T-helper 9 cell (primary cell): ENCODE measurements at places on chromosomes 16 and 17.

DNA sequence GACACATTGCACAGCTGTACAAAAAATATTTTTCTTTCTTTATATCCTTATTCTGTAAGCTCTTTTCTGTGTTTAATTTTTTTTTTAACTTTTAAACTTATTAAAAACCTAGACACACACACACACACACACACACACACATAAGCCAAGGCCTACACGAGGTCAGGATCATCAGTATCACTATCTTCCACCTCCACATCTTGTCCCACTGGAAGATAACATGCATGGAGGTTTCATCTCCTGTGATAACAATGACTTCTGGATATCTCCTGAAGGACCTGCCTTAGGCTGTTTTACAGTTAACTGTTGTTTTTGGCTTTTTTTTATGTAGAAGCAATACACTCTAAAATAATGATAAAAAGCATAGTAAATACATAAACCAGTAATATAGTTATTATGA, 71.2 kb downstream of the TNRC6C start:
- no peak for DNase-seq

DNA sequence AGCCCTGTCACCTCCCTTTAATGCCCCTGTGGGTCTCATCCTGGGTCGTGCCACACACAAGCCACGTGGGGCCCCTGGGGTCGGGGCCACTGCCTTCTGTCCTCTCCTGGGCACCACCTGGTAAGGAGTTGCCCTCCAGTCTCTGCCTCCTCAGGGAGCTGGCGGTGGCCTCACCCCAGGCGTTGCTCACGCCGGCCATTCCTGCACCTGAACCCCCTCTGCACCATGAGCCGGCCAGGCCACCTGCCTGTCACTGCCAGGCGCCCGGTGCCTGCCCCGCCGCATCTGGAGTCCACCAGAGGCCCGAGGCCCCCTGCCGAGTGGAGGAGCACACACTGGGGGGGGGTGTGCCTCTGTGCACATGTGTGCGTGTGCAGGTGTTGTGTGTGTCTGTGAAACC, 10.4 kb downstream of the NHERF2 start:
- no peak for DNase-seq

GRCh38 chr17:82172486-82173160, 40.0 kb downstream of the CCDC57 start:
- no peak for DNase-seq

DNA sequence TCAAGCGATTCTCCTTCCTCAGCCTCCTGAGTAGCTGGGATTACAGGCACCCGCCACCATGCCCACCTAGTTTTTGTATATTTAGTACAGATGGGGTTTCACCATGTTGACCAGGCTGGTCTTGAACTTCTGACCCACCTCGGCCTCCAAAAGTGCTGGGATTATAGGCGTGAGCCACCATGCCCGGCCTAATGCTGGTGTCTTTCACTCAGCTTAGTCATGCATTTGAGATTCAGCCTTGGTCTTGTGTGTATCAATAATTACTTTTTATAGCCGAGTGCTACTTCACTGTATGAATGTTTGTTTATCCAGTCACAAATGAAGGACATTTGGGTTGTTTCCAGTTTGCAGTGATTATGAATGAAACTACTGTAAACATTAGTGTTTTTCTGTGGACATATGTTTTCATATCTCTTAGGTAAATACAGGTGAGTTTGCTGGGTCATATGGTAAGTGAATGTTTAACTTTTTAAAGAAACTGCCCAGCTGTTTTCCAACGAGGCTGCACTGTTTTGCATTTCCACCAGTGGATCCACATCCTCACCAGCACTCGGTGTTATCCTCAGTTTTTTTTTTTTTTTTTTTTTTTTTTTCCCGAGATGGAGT, 11.0 kb upstream of the PLCG2 start:
- no peak for DNase-seq

DNA sequence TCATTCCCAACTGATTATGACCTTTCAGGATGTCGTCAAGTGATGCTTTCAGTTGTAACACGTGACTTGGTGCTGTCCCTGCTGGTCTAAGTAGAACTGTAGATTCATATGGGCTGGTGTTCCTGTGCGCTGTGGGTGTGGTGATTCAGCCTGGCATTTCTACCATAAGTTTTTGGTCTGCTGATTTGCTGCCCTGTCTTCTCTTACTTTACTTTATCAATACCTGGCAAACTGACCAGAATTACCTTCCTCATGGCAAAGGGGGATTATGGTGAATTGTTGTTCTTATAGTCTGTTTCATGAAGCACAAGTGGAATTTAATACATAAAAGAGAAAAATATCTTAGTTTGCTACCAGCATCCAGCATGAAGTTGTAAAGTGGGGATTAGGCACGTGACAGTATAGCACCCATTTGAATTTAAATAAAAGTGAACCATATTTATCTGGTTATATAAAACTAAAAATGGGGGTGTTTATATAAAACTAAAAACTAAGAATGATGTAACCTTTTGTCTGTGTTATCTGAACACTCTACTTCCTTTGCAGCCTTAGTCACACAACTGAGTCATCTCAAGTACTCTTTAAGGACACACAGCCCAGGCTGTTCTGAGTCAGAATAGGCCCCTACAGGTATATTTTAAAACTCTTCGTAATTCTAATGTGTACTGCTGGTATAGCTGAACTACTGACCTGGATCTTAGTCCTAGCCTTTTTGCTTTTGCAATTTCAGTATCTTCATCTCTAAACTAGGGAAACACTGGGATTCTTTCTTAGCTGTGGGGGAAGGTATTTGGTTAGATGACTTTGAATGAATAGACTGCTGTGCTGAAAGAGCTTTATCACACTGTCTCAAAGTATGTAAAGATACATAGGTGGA, 28.3 kb downstream of the TTC19 start:
- no peak for DNase-seq

- no peak for DNase-seq
These were observed 3.2 kb downstream of the ZC3H7A start for GRCh38 chr16:11793840-11794239.

- DNase-seq: no peak
These were observed 92.0 kb upstream of the CCL2 start for GRCh38 chr17:34163123-34163522.

DNA sequence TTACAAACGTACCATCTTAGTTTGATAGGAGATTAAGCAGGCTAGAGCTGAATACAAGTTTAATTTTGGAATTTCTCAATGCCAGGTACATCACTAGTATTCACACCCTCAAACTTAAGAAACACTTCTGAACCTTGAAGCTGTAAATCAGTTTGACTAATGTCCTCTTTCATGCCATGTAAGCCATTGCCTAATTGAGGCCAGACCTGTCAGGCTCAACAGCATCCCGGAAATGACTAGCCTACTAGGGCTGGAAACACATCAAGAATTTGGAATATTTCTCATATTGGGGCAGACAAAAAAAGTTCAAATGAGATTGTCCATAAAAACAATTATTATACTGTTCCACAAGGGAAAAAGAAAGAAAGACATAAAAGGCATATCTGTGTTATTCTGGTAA, 1.7 kb downstream of the USP32 start:
- DNase-seq: no peak

DNA sequence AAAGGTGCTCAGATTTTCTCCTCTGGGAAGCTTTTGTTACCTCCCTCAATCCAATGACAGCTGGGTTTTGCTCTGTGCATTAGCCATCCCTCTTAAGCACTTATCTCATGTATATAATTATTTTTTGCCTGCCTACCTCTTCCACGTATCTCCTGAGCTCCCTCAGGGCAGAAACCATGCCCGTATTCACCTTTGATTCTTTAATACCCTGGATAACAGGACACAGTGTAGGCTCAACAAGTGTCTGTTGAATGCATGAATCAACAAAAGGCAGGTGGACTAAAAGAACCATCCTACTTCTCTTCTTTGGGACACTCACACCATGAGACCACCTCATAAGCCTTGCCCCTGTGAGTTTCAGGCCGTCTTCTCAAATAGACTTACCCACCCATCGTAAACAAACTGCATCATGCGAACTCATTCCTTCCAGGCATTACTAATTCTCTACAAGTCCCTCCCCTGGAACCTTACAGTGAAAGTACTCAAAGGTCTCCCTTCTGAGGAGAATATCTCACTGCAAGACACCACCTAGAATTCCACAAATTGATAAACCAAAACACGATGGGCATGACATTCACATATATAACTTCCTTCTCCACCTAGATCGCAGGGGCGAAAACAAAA, 3.2 kb downstream of the ARHGAP17 start:
- no peak for DNase-seq

- no peak for DNase-seq
These were observed 323.0 kb upstream of the TBX2 start for GRCh38 chr17:61076621-61077031.

- no peak for DNase-seq
These were observed 83.3 kb downstream of the HS3ST3A1 start for GRCh38 chr17:13518261-13519000.

- no peak for DNase-seq
These were observed 103.7 kb downstream of the NPIPB5 start for GRCh38 chr16:22614271-22614947.

- DNase-seq: no peak
These were observed 48.6 kb downstream of the GAS7 start for GRCh38 chr17:10149573-10150399.

GRCh38 chr17:27577121-27577761, 53.7 kb upstream of the LGALS9 start:
- no peak for DNase-seq

GRCh38 chr16:78639775-78640174, 540.3 kb downstream of the WWOX start:
- DNase-seq: no peak

GRCh38 chr17:79826204-79826680, 13.0 kb downstream of the CBX4 start:
- no peak for DNase-seq

DNA sequence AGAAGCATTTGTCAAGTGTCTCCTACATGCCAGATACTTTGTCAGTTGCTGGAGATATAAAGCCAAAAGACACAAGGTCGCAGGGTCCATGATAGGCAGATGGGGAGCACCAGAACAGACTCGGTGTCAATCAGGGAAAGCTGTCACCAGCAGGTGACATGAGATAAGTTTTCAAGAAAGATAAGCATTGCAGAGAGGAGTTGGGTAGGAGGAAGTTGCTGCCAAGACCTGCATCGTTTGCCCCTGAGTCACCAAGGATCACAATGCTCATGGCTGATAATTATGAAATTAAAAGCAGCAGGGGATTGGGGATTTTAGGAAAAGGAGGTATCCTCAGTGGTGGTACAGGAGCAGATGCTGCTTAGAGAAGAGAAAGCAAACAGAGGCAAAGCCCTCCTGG, 551.1 kb upstream of the CDH11 start:
- no peak for DNase-seq

DNA sequence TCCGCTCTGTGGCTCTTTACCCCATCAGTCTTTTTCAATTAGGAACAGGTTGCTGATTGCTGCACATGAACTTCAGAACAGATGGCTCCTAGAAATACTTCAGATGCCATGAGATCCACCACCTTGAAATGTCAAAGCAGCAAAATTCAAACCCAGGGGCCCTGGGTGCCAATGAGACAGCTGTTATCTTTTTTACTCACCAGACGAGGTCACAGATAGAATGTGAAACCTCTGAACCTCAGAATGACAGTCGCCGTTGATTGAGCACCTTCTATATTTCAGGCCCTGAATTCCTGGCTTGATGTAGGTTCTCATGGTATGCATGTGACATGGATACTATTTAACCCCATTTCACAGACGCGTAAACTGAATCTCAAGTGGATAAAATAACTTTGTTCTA, 63.0 kb downstream of the MAF start:
- DNase-seq: no peak

DNA sequence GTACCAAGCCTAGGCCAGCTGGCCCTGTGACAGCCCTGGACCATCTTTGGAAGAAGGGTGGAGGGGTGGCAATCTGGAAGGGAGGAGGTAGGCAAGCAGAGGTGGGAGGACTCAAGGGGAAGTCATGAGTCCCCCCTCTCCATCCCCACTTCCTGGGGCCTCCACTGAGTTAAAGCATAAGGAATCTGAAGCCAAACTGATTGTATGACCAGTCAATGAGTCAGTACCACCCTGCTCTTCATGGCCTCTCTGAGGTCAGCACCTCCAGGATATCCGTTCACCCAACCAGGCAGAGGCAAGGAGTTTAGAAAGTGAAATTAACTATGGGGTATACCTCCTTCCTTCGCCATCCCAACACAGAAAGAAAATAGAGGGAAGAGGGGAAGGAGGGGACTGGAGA, 272.7 kb downstream of the SOX9 start:
- DNase-seq: no peak

DNA sequence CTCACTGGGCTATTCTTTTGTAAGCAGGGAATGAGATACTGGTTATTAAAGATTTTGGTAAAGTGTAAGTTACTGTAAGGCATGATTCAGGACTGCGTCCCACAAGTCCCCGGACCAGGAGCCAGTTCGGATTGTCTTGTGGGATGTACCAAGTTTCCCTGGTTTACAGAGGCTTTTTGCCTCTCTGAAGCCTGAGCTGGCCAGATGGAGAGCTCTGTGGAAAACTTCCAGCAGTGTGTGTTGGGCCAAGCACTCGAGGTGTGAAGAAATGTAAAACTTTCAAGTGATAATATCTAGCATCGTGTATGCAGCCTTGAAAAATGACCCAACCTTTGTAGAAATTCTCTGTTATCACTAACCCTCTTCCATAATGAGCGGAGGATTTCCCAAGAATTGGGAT, 2.4 kb downstream of the EPN2 start:
- DNase-seq: no peak

GRCh38 chr17:58913552-58913951, 157.9 kb downstream of the PPM1E start:
- DNase-seq: no peak

- DNase-seq: peak; percentile 51
These were observed at the start of gene TIMP2 for GRCh38 chr17:78925234-78925633. Gene TIMP2, minus strand, starts transcription at chr17:78925387. Its CDS starts 299 bp downstream, at chr17:78925088.

DNA sequence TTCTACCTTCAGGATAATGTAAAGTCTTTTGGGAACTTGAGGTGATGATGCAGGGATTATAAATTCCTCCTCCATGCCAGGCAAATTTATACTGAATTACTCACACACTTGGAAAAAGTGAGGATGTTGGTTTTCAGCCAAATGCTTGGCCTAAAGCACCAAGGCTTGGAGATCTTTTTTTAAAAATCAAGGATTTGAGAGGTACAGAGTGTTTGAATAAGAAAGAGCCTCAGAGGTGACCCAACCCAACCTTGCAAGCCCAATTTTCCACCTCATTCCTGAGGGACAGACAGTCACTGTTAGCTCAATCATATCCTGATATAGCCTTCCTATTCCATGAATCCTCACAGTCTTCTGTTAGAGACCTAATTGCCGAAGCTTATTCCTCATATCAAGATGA, 14.0 kb downstream of the GRIN2A start:
- no peak for DNase-seq

- no peak for DNase-seq
These were observed 7.4 kb downstream of the GFAP start for GRCh38 chr17:44907729-44908470.

GRCh38 chr17:20206591-20206990, 197.4 kb downstream of the SPECC1 start:
- no peak for DNase-seq

GRCh38 chr17:69575346-69575761, 160.9 kb downstream of the MAP2K6 start:
- no peak for DNase-seq

- DNase-seq: no peak
These were observed at the start of gene TLCD2 for GRCh38 chr17:1709971-1710806. Gene TLCD2, minus strand, starts transcription at chr17:1710377. Its CDS starts 135 bp downstream, at chr17:1710242.

GRCh38 chr16:78528265-78528664, 428.8 kb downstream of the WWOX start:
- DNase-seq: no peak
